ENCODE measurements at places on chromosomes 16 and 17.

DNA sequence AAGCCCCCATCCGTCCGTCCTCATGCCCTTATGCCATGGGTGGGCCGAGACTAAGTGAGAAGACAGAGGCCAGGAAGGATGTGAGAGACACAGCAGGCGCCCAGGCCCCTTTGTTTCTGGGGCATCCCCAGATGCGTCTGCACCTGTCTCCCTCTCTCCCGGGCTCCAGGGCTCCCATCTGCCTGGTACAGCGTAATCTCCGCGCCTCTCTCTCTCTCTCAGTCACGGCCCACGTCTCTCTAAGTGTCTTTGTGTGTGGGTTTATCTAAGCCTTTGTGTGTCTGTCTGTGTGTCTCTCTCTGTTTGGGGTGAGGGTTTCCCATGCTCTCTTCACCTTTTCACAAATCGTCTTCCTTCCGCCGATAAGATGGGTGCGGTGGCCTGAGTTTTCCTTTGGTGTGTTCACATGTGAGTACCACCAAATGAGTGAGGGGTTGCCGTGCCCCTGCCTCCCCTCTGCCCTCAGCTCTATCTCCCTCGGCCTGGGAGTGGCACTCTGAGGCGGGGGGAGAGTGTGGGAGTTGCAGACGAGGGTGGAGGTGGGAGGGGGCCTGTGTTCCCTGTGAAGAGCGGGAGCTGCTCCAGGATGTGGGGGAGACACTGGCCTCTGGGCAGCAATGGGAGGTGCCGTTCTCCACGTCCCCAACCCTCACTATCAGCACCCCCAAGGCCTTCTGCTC is 25.8 kb upstream of the ABCC3 start:
- DNase-seq, result no peak

DNA sequence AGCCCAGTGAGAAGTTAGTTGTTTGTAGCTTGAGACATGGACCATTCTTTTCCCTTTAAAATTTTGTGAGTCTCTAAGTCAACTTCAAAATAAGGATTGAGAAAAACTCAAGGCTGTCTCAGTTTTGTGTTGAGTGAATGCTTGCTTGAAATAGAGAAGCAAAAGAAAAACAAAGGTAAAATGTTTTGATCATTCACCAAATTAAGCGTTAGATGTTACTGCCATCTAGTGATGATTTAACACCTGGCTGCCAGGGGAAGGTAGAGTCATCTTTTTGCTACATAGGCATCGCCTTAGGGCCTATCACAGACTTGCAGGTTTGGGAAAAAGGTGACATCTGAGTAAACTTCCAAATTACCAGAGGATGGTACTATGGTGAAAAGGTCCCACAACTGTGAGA is 74.4 kb downstream of the PCTP start:
- DNase-seq, result no peak

DNA sequence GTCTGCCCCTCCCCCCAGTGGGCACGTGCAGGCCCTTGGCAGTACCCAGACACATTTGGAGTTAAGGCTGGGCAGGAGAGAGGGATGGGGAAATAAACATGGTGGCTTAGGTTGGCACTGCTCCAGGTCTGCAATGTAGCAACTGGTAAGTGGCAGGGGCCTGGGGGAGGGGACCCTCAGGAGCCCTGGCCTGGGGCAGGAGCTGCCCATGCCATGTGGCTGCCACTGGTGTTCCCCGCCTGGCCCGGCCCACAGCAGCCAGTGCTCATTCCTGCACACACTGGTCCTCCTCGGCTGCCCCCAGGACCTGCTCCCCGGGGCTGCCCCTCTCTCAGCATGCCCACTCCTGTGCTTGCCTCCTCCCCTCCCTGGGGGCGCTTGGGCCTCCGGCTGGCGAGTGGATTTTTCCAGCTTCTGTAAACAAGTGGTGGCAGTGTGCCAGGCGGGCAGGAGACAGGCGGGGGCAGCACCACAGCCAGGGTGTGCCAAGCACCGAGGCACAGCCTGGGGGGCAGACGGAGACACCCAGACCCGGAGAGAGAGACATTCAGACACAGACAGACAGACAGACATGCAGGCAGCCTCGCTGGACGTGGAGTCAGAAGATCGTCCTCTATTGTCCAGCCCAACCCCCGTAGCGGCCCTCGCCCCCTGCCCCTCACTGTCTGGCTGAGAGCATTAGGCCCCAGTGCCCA is 9.4 kb downstream of the THRA start:
- no peak for DNase-seq

DNA sequence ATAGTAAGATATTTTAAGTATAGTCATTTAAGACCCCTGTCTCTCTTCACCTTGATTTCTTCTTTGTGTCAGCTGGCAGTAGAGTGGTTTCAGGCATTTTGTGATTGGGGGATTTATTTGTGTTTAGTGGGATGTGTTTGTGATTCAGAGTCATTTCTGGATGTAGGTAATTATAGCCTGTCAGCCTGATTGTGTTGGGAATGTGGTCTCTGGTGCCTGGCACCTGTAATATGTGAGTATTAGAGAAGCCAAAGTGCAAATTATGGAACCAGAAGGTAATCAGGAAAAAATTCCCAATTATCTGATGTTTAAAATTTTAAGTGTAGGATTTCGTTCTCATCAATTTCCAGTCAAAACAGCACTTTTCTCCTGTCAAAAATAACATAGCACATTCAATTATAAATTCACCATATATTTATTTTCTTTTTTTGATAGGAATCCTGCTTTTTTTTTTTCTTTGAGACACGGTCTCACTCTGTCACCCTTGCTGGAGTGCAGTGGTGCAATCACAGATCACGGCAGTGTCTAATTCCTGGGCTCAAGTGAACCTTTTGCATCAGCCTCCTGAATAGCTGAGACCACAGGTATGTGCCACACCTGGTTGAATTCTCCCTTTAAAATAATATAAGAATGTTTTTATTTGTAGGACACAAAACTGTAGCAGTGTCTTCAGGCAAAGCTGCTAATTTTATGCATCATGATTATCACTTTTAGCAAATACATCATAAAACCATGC is 42.7 kb downstream of the ATF7IP2 start:
- no peak for DNase-seq

DNA sequence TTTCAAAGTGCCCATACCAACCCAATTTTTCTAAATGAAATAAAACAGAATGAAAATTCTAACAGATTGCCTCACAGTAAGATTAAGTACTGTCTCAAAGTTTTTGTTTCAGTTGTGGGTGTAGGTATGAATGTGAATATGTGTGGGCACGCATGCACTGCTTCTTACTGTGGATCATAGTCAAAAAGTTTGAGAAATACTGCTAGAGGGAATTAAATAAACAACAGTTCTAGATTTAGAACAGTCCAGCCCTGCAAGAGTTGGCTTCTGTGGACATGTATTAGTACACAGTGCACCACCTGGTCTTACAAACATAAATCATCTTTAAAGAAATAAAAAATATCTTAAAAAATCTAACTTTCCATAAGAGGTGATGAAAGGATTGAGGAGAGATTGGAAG is 8.4 kb downstream of the ZNF652 start:
- no peak for DNase-seq

- peak; percentile 68 for DNase-seq
Observed at GRCh38 chr16:50102051-50102746, 36.4 kb downstream of the HEATR3 start.

DNA sequence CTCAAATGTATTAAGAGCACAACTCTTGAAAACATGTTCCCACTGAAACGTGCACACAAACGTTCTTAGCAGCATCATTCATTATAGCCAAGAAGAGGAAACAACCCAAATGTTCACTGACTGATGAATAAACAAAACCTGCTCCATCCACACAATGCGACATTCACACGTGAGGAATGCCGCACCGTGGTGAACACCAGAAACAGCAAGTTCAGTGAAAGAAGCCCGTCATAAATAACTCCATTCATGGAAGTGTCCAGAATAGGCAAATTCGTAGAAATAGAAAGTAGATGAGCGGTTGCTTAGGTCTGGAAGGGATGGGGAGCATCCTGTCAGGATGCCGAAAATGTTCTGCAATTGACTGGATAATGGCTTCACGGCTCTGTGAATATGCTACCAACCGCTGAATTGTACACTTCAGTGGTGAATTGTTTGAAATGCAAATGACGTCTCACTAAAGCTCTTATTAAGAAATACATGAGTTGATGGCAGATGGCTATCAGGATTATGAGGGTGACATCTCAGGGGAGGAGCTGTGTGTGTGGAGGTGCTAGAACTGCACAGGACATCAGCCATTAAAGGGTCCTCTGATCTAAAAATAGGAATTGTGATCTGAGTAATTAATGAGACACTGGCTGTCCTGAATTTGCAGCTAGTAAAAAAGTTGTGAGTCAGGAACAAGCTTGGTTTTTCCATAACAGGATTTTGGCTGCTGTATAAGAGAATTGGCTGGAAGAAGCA is 771.0 kb downstream of the KCNJ18 start:
- DNase-seq, result no peak

- DNase-seq, result no peak
Observed at GRCh38 chr17:27651411-27652345, 20.7 kb downstream of the LGALS9 start.

- no peak for DNase-seq
Observed at GRCh38 chr16:67173808-67174705, 3.7 kb downstream of the NOL3 start.

- no peak for DNase-seq
Observed at GRCh38 chr16:19474617-19475016, 47.3 kb downstream of the GDE1 start.

GRCh38 chr17:72342627-72343527 is 222.1 kb downstream of the SOX9 start:
- no peak for DNase-seq

- DNase-seq, result no peak
Observed at GRCh38 chr16:70429888-70430666, 8.8 kb downstream of the ST3GAL2 start.

GRCh38 chr17:73974536-73974935 is 228.9 kb upstream of the RPL38 start:
- no peak for DNase-seq

DNA sequence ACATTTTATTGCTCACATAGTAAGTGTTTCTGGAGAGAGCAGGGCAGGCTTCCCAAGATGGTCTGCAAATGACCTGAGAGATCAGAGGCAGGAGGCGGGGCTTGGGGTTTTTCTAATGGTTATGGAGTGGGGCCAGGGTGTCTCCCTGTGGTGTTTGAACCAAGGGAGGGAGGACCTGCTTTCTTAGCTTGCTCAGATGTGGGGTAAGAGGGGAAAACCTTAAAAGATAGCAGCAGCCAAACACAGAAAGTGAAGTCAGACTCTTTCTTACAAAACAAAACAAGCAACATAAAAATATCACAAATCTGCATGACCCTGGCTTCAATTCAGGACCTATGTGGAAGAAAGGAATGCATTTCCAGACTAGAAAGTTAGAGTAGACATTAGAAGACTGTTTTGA is 22.9 kb upstream of the DNAJA2 start:
- DNase-seq, result no peak

GRCh38 chr17:77375917-77376651 is 235.3 kb downstream of the SEC14L1 start:
- peak; percentile 55 for DNase-seq

DNA sequence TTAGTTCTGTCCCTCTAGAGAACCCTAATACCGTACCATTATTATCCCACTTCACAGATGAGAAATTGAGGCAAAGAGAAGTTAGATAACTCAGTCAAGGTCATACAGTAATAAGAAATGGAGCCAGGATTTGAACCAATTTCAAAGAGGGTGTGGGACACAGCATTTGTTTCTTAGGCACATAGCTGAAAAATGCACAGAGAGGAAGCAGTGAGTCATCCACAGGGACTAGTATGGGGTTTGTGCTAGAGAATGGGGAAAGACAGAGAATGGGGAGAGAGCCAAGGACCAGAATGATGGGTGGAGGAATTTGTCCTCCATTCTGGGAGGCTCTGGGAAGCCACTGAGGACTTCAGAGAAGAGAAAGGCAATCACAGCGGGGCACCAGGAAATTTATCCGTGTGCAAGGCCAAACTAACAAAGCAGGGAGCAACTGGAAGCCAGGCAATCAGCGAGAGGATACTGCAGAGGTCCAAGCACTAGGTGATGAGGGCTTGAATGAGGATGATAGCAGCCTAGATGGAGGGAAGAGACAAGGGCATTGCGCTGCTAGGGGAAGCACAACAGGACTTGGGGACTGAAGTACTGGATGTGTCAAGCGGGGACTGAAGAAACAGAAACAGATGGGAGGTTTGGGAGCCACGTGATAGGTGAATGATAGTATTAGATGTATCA is 78.1 kb upstream of the ZFHX3 start:
- peak; percentile 33 for DNase-seq

DNA sequence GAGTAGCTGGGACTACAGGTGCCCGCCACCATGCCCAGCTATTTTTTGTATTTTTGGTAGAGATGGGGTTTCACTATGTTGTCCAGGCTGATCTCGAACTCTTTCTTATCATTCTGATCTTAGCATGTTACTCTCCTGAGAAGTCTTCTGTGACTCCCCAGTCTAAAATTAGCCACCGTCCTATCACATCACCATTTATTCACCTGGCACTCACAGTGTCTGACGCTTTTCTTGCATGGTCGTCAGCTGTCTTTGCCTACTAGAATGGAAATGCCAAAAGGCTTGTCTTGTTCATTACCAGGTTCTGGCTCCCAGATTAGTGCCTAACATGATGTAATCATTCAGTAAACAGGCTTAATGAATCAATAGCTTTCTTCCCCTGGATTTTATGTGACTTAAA is 23.8 kb downstream of the TOM1L1 start:
- no peak for DNase-seq

DNA sequence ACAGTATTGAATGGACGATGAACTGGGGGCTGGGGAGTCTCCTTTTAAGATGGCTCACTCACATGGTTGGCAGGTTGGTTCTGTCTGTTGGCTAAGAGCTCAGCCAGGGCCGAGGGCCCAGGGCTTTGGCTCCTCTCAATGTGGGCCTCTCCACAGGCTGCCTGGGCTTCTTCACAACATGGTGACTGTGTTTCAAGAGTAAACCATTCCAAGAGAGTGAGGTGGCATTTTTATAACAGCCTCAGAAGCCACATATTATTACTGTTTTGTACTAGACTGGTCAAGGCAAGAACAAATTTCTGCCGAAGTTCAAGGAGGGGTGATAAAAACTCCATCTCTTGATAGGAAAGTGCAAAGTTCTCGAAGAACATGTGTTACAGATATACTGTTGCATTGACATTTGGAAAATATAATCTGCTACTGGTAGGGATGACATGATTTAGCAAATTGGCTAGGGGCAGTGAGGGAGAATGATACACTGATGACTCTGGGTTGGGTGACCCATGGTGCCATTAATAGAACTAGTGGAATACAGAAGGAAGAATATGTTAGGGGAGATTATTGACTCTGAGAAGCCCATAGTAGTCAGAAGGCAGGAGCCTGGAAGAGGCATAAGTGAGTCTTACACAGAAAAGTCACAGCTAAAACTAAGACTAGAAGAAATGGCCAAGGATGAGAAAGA is 13.7 kb downstream of the KRABD2 start:
- DNase-seq, result no peak
